ENCODE measurements at places on chromosomes 11 and 22.
A peak's percentile ranks its signal among the peaks of the same experiment; 100 is the strongest.

GRCh38 chr22:49886346-49887063, 31.7 kb downstream of the ALG12 start:
- no peak for DNase-seq

DNA sequence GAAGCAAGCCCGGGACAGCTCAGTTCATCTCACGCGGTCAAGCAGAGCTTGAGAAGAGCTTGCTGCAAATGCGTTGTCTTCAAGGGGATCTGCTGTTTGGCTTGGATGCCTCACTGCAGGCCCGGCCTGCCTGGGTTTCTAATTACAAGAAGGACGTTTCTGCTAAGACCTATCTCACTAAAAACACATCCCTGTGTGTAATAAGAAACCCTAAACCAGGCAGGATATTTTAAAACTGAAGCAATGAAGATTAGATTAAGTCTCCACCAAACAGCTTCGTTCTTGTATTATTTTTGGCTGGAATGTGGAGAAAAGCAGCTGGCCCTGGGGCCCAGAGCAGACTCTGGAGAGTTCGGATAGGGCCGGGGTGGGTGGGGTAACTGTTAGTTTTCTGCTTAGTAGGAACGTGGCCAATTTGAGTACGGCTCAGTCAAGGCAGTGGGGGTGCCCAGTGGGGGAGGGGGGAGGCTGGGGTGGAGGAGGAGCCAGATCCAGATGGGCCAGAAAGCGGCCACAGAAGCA, 6.0 kb downstream of the PKNOX2 start:
- no peak for DNase-seq

- DNase-seq, result no peak
Observed at GRCh38 chr11:17388609-17389210, at the start of gene KCNJ11. TSS of gene KCNJ11 (minus strand) at chr11:17388659. CDS start at chr11:17388091, 568 bp downstream.

DNA sequence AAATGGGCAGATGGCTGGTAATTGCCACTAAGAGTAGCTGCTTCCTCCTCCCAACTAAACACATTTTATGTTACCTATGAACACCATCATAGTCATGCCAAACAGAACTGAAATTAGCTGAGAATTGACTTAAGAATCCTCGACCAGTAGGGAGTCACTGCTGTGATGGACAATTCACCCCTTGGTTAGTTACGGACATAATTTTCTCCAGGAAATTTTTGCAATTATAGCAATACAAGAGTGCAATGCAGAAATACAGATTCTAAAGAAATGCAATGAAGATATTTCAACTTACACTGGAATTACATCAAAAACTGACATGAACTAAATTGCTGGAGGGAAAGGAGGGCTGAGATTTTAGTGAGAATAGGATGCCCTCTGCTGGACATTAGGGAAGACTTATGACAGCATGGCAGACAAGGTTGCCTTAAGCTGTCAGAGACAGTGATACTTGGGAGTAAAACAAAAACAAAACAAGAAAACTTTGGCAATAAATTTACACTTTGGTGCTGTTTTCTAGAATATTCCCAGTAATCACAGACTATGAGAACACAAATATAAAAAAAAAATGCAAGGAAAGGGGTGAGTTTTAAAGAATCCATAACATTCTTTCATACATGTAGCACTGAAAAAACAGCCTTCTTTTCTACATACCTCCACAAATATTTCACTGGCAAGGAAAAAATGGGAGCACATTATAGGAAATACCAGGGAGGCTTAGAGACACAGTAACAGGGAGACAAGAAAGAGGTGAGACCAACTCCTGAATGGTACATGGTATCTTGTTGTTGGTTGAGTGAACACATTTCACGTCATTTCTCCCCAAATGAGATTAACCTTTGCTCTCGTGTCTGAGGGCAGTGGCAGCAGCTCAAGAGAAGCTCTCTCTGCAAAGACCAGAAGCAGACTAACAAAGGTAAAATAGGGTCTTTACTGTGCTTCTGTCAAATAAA, 11.2 kb upstream of the PPP2R1B start:
- DNase-seq, result peak; percentile 75

DNA sequence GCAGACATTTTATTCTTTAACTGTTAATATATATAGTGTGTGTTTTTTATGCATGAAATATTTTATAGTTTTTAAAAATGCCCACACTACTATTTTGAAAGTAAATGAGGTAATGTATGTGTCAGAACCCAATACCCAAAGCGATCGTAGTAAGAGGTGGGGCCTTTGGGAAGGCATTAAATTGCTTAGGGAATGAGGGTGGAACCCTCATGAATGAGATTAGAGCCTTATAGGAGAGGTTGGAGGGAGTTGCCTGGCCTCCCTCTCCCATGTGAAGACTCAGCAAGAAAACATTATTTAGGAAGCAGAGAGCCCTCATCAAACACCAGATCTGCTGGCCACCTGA, 11.1 kb downstream of the KLHL35 start:
- DNase-seq, result no peak

DNA sequence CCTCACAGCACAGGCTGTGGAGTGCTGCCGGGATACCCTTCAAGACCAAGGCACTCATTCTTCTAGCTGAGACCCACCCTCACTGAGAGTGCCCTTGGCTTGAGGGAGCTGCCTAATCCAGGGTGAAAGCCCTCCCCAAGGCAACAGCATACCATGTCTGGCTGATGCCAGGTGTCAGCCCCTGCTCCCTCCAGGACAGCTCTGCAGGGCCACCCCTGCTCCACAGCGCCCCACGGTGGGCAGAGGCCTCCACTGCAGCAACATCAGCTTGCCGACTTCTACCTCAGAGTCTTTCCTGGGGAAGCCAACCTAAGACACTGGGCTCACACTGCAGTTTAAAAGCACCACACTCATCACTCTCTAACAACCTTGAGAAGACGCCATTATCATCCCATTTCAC, 29.0 kb downstream of the TTLL1 start:
- DNase-seq, result peak; percentile 22

DNA sequence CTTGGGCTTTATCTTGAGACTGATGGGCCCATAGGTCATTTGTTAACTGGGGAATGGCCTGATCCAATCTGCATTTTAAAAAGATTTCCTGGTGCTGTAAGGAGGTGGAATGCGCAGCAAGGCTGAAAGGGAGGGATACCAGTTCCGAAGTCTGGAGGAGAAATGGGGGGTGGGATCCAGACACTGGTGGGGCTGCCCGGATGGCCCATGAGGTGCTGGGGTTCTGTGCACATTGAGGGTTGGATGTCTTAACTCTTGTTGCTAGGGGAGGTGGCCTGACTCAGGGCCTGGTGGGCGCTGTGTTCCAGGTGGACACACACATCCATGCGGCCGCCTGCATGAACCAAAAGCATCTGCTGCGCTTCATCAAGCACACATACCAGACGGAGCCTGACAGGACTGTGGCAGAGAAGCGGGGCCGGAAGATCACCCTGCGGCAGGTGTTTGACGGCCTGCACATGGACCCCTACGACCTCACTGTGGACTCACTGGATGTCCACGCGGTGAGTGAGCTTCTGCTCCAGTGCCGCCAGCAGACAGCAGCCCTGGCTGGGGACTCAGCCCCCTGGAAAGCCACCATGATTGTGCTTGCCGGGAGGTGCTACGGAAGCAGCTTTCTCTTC, 38.1 kb downstream of the AMPD3 start:
- no peak for DNase-seq

DNA sequence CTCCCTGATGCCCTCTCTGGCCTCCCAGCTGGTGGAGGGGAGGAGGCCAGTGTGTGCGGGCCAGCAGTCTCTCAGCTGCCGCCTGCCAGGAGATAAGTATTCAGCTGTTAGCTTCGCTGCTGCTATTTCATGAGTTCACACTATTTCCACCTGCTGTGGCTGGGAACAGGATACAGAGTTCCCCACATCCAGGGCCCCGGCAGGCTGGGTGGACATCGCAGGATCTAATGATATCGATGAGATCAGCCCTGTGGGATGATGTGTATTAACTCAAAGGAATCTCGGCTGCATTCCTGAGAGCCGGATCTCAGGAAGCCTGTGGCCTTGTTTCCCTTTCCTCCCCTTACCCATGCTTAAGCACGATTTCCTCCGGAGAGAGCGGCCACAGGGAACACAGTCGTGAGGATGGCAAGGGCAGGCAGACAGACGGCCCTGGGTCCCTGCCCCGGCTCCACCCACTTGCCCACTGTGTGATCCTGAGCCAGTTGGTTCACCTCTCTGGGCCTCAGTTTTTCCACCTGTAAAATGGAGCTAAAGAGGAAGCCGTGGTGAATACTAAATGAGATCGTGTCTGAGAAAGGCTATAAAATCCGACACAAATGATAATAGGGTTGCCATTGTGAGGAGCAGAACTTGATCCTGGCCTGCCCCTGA, 6.5 kb upstream of the PVALB start:
- DNase-seq, result no peak

DNA sequence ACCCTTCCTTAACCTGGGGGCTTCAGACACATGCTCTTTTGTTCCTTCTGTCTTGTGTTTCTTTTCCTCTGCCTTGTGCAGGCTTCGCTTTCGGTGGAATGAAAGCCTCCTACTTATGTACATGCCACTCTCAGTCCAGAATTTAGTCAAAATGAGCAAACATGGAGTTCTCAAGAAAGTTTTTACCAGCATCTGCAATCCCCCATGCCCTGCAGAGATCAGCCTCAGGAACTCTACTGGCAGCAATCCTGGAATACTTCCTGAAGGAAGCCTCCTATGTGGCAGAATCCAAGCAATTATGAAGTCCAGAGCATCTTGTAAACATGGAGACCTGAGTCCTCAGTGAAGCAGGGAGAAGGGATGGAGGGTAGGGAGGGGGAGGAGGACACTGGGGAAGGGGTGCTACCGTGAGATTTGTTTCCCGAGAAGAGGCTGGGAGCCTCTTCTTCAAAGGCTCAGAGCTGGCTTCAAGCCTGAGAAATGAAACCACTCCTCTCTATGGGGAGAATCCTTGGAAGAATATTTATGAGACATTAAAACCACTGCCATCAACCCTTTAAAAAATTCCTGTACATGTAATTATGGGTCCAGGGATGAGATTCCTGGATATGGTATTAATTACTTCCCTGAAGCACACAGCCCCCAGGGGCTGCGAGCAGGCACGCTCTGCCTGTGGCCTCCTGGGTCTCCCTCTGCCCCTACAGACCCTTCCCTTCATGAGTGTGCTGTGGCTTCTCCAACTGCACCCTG, 58.4 kb downstream of the TENM4 start:
- no peak for DNase-seq

GRCh38 chr11:93904716-93905115, 54.3 kb upstream of the VSTM5 start:
- no peak for DNase-seq

GRCh38 chr11:45549257-45549656, 116.2 kb downstream of the CHST1 start:
- DNase-seq, result no peak

- DNase-seq, result no peak
Observed at GRCh38 chr22:48505891-48506290, 1321.8 kb downstream of the BRD1 start.

DNA sequence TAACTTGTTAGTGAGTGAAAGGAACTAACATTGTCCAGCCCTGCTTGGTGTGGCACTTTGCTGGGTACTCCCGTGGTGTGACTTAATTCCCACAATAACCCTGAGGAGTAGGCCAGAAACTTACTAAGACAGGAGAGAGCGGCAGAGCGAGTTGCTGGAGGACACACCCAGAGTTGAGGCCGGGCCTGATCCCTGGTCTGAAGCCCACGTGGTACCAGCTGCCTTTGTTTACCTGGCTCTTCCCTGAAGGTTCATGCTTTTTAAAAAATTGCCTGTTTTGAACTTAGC, 594 bp downstream of the MPST start:
- peak; percentile 57 for DNase-seq

- DNase-seq, result peak; percentile 58
Observed at GRCh38 chr11:33910296-33910957, 18.6 kb upstream of the LMO2 start.

DNA sequence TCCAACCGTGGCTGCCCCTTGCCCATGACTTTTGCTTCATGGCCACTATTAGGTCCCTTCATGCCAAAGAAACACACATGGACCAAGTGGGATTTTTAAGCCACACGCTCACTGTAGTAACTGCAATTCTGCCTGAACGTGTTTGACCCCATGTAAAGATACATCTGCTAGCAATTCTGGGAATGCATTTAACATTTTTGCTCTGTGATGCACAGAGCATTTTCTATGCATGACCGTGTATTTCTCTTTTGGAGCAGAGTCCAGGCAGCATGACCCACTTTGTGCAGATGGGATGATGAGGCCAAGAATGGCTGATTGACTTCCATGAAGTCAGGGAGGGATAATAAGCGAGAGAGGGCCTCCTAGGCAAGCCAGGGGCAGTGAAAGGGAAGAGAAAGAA, 108.5 kb downstream of the TP53I11 start:
- peak; percentile 92 for DNase-seq

DNA sequence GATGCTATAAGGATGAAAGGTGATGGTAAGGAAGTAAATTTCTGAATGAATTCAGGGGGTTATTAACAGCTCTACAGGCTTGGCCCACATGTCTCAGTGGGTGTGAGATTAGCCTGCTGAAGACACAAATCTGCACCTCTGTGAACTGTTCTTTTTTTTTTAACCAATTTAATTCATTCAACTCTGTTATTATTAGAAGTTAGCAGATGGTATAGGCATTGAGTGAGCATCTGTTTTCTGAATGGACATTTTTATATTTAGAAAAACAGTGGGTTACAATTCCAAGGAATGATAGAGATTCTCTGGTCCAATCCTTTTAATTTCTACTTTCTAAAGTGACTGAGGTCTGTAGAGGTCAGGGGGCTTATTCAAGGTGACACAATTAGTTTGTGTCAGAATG, 122.0 kb upstream of the SORL1-AS1 start:
- DNase-seq, result no peak

GRCh38 chr11:66421492-66422205, 814 bp downstream of the NPAS4 start:
- DNase-seq, result peak; percentile 92

GRCh38 chr22:38745676-38746460, 9.9 kb downstream of the SUN2 start:
- DNase-seq, result no peak

DNA sequence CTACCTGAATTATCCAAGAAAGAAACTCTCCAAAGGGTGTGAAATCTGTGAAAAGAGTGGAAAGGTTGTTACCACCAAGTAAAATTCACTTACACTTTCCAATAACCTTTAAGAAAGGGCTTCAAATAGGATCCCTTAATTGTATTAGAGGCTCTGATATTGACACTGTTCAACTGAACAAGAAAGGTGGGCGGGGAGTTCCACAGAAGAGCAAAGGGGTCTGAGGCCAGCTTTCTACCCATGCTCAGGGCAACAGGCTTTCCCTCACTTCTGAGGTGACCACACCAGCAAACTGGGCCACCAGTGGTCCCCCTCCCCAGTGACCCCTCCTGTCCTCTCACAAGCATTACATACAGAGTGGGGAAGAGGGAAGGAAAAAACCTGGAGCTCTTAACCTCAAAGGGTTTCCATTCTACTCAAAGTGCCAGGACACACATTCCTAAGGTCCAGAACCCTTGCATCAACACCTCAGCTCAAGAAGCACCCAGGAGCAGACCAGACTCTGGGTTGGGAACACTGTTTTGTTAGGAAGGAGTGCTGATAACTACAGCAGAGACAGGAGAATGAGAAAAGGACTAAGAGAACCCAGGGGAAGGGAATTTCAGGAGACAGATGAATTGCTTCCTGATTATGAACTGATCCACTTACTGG, 71.6 kb upstream of the AKIP1 start:
- DNase-seq, result no peak

- no peak for DNase-seq
Observed at GRCh38 chr11:82356316-82356715, 377.3 kb downstream of the FAM181B start.
